ENCODE measurements at places on chromosomes 1 and 21.

DNA sequence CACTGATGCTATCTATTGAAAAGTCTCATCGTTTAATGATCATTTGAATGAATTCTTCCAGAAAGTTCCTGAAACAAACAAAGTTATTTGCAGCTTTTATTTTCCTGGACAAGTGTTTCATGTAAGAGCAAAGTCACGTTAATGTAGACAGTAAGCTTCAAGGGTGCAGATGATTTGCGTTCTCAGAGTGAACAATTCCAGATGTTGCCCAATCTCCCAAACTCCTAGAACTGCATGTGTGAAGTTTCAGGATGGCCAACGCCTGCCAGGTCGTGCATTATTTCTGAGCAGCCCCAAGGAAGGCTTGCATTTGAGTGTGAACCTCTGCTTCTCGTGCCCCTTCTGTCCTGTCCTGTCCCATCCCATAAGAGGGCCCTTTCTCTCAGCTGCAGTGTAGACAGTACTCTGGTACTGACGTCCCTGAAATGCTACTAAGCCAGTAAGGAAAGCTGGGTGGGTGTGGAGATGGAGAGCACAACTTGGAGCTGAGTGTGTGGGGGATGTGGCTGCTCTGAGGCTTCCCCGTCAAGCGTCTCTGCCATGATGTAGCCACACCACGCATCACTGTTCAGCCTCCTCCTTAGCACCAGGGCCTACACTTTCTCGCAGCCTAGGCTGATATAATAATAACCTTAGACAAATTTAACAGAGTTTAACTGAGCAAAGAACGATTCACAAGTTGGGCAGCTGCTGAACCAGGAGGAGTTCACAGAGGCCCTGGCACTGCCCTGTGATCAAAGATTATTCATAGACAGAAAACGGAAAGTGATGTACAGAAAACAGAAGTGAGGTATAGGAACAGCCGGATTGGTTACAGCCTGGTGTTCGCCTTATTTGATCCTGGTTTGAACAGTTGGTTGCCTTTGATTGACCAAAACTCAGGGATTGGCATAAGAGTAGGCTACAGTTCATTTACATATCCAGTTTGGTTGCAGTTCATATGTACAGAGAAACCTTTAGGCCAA, 50.4 kb downstream of the RHOU start:
- DNase-seq = no peak

DNA sequence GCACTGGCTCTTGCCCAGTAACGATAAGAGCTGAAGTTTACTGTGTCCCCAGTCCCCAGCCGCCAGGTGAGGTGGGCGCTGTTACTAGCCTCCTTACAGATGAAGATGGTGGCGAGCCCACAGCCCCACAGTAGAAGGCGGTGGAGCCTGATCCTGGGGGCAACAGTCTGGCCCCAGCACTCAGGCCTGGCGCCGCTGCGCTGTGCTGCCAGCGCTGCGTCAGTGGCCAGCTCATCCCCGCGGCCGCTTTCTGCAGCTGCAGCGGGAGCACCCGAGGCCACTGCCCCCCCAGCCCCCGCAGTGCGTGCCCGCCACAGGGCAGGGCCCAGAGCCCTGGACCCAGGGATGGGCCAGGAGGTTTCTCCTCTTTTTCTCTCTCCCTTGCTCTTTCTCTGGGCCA, 13.3 kb downstream of the H6PD start:
- DNase-seq = no peak

DNA sequence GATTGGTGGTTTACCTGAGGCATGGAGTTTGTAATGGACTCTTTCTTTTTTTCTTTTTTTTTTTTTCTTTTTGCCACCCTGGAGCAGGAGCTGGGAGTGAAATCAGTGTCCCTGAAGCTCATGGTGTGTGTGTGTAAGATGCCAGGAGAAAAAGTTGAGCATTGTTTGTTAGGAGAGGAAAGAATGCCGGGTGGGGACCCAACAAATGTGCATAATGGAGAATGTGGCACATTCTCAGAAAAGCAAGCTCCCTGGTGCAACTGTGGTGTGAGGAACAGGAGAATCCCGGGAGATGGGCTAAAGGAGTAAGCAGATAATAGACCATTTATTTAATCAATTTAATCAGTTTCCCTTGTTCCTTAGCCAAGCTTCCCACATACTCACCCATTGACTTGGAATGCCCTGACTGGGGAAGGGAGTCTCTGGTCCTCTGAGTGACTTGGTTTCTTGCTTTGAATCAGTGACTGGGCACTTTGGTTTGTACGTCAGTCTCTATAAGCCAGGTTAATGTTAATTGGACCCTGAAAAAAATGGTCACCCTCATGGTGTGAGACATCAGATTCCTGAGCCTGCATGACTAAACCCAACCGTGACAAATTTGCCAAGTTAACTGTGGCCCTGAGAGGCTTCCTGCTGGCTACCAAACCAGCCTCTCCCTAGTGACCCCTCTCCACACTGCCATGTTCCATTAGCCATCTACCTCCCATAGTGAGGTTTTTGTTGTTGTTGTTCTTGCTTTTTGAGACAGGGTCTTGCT, 43.9 kb upstream of the ITPKB start:
- DNase-seq = no peak

DNA sequence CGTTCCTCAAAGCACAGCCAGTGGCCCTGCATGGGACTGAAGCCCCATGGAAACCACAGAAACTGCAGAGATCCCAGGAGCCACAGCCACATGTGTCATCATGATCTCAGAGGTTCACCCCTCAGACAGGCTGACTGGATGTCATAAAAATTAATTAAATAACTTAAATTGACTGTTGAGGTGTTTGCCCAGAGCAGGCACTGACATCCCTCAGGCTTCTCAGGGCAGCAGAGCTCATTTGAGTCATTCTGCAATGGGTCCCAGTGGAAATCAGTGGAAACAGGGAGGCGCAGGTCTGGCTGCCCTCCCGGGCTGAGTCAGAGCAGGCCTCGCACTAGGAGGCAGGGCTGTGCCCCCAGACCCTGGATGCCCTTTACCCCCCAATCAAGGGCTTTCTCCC, 135.1 kb downstream of the CDC7 start:
- no peak for DNase-seq

GRCh38 chr1:235998812-235999211, 66.1 kb downstream of the NID1 start:
- DNase-seq = no peak

DNA sequence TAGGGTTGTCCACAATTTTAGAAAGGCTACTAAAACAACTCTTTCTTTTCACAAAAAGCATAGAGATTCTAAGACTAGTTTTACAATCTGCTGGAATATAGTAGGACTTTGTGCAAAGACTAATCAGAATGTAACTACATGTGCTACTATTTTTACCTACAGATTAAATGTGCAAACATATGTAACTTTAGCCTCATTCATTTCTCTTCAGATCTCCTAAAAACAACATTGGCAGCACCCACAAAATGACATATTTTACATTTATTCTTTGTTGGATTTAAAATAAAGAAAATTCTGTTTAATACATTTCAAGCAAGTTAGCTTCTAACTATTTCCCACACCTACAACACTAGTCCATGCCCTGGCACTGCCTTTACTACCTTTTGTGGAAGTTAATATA, 292.2 kb downstream of the AKT3 start:
- no peak for DNase-seq

GRCh38 chr1:113073479-113073950, 517 bp downstream of the LRIG2 start:
- DNase-seq = peak; percentile 27

DNA sequence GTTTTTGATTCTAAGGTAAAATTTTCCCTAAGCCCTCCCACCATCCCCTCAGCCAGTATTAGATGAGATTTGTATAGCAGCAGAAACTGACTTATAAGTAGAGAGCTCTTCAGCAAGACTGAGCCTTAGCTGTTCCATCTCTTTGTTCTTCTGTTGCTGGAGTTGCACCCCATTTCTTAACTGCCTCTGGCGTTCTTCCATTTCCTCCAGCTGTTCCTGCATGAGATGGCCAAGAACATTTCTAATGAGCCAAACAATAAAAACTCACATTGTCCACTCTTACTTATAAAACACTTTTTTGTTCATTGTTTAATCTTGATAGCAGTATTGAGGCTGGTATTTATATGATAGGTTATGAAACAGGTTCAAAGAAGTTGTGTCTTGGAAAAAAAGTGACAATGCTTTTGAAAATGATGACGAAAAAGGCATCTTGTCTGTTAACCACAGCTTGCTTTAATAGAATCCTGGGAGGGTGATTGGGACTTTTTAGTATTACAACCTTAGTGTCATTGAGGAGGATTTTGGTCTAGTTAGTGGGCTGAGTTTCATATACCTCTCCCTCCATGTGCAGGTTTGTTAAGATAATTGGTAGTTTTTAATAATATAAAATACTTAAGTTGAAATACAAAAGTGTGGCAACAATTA, 18.3 kb downstream of the SYNC start:
- DNase-seq = no peak

DNA sequence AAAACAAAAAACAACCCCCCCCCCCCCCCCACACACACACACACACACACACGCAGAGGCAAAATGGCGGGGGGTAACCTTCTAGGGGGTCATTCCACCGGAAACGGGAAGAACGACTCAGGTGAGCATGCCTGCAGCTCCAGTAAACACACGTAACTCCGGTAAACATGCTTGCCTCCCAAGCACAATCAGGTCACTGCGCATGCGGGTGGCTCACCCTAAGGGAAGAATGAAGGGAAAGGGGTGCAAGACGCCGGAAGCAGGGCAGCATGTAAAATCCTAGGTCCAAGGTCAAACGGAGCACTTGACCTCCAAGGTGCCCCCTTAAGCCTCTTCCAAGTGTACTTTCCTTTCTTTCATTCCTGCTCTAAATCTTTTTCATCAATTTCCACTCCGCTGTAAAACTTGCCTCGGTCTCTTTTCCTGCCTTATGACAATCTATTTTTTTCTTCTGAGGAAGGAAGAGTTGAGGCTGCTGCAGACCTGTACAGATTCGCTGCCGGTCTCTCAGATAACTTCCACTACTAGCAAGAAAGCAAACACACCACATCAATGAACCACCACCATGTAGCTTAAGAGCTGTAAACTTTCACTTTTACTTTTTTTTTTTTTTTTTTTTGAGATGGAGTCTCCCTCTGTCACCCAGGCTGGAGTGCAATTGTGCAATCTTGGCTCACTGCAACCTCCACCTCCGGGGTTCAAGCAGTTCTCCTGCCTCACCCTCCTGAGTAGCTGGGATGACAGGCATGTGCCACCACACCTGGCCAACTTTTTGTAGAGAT, 21.0 kb upstream of the CBR3 start:
- peak; percentile 91 for DNase-seq

DNA sequence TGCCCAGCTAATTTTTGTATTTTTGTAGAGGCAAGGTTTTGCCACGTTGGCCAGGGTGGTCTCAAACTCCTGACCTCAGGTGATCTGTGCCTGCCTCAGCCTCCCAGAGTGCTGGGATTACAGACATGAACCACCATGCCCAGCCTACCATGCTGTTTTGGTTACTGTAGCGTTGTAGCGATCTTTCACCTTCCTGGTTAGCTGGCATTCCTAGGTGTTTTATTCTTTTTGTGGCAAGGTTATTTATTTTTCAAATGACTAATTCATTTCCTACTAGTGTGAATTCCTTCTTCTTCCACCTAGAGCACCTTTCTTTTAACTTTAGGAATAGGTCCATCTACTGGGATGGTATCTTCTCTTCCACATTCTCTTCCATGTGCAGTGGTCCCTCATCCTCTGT, 29.3 kb downstream of the TMEM200B start:
- DNase-seq = no peak

DNA sequence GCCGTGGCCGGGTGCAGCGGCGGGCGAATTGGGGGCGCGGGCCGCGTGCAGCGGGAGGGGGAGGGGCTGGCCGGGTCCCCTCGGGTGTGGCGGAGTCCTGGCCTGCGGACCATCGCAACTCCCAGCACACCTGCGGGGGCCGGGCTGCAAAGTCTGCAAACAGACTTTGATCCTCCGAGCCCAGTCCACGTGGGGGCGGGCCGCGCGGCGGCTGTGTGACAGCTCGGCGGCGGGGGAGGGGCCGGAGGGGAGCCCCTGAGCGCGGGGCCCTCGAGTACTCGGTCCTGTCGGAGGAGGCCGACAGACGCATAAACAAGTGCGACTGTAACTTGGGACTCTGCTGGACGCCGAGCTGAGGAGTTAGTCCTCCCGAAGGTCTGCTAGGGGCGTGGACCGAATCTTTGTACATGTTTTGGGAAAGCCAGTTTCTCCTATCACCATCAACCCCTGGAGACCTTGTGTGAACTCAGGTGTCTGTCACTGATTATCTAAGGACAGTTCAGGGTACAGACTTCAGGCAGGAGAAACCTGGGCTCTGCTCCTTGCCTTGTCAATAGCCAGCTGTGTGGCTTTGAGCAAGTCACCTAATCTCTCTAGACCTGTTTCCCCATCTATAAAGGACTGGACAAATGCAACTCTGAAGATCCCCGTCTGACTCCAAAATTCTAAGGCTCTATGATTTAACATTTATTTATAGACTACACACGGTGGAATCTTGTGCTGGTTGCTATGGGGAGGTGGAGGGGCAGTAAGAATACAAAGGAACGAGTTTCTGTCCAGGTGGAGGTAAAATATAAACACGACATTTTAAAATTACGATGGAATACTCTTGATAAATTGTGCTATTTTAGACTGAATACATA, 710 bp upstream of the SLC30A1 start:
- DNase-seq = peak; percentile 54

GRCh38 chr21:41029571-41029970, 138.4 kb upstream of the BACE2 start:
- no peak for DNase-seq

GRCh38 chr1:61743716-61744580, 1.7 kb downstream of the PATJ start:
- peak; percentile 53 for DNase-seq

DNA sequence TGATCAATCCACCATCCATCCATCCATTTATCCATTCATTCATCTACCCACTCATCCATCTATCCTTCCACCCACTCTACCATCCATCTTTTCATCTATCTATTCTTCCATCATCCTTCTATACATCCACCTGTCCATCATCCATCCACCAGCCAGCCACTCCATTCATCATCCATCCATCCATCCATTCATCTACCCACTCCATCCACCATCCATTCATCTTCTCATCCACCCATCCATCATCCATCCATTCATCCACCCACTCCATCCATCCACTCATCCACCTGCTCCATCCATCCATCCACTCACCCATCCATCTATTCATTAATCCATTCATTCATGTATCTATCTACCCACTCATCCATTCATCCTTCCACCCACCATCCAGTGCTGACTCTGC, 127.9 kb upstream of the TMPRSS2 start:
- DNase-seq = no peak

DNA sequence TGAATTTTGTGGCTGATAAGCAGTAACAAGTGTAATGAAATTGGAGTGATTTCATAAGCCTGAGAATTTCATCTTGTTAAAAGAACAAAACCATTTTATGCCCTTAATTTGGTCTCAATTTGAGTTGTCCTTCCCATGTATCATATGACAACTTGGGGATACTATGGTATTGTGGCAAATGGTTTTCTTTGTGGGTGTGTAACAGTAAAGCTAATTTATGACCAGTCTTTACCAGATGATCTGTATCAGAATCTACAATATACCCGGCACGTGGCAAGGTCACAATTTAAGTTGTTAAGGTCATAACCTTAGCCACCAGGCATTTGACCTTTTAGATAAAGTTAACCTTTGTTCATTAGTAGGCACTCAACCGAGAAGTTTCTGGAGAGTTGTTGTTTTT, 9.1 kb downstream of the NFIA start:
- no peak for DNase-seq
